ENCODE measurements at places on chromosomes 5 and 9.

- no peak for DNase-seq
Observed at GRCh38 chr9:14538526-14538925, 154.7 kb downstream of the ZDHHC21 start.

- no peak for DNase-seq
Observed at GRCh38 chr9:94961870-94962269, 235.4 kb downstream of the AOPEP start.

GRCh38 chr5:83715236-83716065 lies 5.2 kb downstream of the HAPLN1 start:
- DNase-seq, result no peak

DNA sequence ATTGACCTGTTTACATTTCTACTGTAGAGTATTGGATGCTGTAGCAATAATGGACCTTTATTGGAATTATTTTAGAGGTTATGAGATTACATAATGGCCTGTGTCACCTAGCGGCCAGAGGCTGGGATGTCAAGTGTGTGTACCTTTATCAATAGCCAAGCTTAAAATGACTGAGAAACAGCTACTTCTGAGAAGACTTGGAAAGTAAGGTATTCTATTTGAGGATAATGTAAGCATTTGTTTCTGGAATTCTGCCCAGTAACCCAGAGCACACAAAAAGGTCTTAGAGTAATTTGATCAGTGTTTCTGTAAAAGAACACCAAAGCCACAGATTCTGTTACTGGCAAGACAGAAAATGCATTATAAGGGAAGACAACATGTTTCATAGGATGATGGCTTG lies 116.8 kb downstream of the MACIR start:
- no peak for DNase-seq

- DNase-seq, result no peak
Observed at GRCh38 chr5:127088251-127088650, 14.9 kb upstream of the C5orf63 start.

DNA sequence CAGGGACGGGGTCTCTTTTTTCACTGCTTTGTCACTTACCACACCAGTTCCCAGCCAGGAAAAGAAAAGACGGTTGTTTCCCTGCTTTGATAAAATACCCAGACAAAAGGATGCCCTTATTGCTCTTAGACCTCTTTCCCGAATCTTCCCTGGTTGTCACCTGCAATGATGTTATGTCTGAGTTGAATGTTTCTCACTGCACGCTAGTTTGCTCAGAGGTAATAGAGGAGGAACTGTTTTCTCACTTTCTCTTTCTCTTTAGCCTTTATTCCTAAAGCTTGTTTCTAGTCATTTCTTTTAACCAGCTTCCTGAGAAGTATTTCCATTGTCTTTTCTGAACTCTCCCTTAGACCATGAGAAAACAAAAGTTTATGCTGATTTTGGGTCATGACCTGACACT lies 32.9 kb downstream of the ACER2 start:
- DNase-seq, result no peak

DNA sequence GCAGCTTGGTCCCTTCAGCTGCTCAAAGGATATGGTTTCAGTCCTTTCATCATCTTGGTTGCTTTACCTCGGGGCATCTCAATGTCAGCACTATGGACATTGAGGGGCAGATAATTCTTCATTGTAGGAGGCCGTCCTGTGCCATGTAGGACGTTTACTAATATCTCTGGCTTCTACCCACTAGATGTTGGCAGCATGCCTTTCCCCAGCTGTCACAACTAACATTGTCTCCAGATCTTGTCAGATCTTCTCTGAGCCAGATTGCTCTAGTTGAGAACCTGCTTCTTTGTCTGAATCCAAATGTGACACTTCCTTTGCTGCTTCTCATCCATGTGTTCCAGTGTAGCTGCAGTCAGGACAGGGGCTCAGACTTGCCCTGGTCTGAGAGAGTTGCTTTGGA lies 10.3 kb downstream of the PTPA start:
- DNase-seq, result no peak

- no peak for DNase-seq
Observed at GRCh38 chr9:88927510-88927909, 63.8 kb upstream of the S1PR3 start.

DNA sequence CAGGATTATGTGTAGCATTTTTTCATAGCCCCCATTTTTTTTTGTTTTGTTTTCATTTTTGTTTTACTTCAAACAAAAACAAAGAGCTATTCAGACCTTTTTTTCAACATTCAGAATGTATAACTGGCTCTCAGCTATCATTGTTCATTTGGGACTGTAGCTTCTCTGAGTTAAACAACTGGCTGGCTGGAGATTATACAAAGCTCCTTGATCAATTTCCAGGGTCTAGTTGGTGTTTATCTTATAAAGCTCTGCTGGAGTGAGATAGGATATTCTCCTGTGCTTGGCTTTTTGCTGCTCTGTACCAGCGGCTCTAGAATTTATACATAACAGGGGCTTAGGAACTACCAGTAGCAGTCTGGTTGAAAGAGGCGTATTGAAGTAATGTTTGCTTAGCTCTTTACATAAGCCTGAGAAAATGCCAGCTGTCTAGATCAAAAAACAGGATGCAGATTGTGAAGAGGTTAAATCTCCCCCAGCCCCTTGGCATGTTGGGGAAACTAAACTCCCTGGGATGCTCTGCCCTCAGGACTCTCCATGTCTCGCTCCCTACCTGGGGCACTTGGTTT lies 15.2 kb downstream of the GARNL3 start:
- no peak for DNase-seq

GRCh38 chr5:9646843-9647242 lies 16.7 kb upstream of the TAS2R1 start:
- DNase-seq, result no peak

GRCh38 chr9:22009506-22009867 lies 382 bp upstream of the CDKN2B start:
- DNase-seq, result no peak

GRCh38 chr9:70412832-70413463 lies 1.5 kb downstream of the KLF9 start:
- DNase-seq, result no peak

GRCh38 chr5:176904276-176904675 lies 5.1 kb upstream of the HK3 start:
- DNase-seq, result no peak

DNA sequence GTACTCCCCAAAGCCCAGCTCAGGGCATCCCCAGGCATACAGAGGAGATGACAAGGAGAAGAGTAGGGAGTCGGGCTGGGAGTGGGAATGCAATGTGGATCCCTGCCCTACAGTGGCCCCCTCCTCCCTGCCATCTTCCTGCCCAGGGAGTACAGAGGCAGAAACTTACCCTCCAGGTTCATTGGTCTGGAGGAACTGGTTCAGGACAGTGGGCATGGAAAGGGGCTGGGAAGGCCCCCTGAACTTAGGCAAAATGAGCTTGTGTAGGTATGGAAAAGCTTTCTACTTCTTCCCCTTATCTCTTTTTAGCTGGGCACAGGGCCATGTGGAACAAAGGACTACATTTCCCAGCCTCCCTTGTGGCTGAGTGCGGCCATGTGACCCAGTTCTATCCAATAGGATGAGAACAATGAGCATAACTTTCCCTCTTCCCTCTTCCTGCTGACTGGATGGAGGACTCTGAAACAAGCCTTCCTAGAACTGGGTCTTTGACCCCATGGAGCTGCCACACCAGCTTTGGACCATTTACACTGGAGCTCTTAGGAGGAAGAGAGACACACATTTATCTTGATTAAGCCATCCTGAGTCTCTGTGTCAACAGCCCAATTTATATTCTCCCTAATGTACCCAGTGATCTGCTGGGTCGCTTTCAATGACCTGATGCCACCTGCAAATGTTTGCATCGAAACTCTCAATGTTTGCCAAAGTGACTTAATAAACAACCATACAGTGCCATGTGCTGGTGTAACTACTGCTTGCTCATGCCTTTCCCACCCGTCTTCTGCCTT lies 25.0 kb upstream of the HMCN2 start:
- DNase-seq, result no peak

GRCh38 chr9:105883847-105884246 lies 189.5 kb downstream of the TMEM38B start:
- DNase-seq, result no peak

DNA sequence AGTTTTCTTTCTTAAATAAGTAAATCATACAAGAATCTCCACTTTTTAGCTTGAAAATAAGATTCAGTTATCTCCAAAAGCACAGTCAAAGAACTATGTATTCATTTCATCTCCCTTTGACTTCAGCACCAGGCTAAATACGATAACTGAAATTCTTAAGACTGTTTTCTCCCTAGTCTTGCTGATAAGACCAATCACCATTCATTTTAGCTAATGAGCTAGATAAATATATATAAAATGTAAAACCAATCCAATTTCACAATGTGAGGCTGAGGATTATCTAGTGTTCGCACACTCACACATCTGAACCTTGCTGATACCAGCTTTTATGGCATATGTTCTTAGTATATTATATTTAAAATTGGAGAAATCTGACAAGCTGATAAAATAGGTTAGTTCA lies 17.3 kb upstream of the ZNF622 start:
- DNase-seq, result no peak

DNA sequence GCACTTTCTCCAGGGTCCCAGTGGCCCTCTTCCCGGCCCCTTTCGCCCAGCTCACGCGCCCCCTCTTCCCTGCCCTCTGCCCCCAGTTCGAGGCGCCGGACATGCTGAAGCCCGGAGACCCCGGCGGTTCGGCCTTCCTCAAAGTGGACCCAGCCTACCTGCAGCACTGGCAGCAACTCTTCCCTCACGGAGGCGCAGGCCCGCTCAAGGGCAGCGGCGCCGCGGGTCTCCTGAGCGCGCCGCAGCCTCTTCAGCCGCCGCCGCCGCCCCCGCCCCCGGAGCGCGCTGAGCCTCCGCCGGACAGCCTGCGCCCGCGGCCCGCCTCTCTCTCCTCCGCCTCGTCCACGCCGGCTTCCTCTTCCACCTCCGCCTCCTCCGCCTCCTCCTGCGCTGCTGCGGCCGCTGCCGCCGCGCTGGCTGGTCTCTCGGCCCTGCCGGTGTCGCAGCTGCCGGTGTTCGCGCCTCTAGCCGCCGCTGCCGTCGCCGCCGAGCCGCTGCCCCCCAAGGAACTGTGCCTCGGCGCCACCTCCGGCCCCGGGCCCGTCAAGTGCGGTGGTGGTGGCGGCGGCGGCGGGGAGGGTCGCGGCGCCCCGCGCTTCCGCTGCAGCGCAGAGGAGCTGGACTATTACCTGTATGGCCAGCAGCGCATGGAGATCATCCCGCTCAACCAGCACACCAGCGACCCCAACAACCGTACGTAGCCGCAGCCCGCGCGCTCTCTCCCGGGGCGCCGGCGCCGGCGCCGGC lies 1.0 kb downstream of the PRDM6 start:
- no peak for DNase-seq

DNA sequence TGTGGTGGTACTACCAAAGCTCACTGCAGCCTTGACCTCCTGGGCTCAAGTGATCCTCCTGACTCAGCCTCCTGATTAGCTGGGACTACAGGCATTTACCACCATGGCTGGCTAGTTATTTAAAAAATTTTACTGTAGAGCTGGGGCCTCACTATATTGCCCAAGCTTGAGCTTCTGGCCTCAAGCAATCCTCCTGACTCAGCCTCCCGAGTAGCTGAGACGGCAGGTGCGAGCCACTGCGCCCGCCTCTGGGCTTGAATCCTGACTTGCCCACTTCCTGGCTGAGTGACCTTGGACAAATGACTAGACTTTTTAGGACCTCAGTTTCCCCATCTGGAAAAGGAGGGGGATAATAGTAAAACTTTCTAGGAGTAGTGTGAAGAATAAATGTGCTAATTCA lies 32.1 kb downstream of the NCS1 start:
- no peak for DNase-seq

GRCh38 chr5:124822647-124823046 lies 76.2 kb upstream of the ZNF608 start:
- no peak for DNase-seq
